ENCODE measurements at places on chromosomes 6 and 20. TPM values are rescaled to one million over a fixed set of nuclear protein-coding genes. Genes with fewer than 3 reads are reported as not detected.

The FRMD1 gene
- total RNA-seq = not detected

The MATN4 gene
- total RNA-seq = not detected

DNA sequence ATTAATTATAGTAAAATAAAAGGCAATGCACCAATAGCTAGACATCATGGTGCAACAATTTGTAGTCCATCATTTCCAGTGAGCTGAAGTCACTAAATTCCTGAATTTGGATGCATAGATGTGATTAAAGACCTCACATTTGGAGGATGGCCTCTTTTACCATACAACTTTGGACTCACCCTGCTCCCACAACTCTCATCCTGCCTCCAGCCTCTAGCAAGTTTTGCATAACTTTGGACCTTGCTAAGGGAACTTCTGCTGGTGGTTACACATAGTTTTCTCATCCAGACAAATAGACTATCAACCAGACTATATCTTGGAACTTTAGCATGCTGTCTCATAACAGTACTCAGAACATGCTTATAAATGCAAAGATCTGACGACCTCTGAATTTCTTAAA lies 12.8 kb upstream of the ELOVL2 start:
- no peaks in the 10 kb centered on the region for H3K27me3 ChIP-seq
- no peak overlapping the region for H3K27ac ChIP-seq
- H3K36me3 ChIP-seq = no peaks in the 10 kb centered on the region
- H3K4me1 ChIP-seq = no peaks in the 10 kb centered on the region

The SNX21 gene
- total RNA-seq = 2.2 TPM

DNA sequence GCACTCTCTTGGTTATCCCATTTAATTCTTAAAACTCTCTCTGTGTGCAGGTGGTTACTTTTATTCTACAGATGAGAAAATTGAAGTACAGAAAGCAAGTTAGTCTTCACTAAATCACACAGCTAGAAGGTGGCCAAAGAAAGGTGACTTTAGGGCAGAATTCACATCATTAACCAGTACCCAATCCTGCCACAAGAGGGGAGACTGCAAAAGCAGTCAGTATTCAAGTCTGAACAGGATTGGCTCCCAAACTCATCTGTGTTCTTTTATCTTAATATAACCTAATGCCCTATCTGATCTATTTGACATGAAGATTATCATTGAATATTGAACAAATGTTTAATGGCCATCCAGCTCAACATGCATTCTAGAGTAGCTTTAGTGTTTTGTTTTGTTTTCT lies 225.3 kb upstream of the FAM83B start:
- H3K27ac ChIP-seq = no peak overlapping the region
- H3K4me1 ChIP-seq = no peaks in the 10 kb centered on the region
- no peak for DNase-seq
- H3K27me3 ChIP-seq = no peaks in the 10 kb centered on the region
- H3K36me3 ChIP-seq = no peaks in the 10 kb centered on the region

GRCh38 chr20:54075322-54075721 lies 4.9 kb upstream of the BCAS1 start:
- H3K4me3 ChIP-seq = no peak overlapping the region
- H3K4me1 ChIP-seq = peaks cover 18% of the 10 kb centered on the region
- no peak for DNase-seq
- no peaks in the 10 kb centered on the region for H3K36me3 ChIP-seq

The TXNDC5 gene
- total RNA-seq = 52.7 TPM

DNA sequence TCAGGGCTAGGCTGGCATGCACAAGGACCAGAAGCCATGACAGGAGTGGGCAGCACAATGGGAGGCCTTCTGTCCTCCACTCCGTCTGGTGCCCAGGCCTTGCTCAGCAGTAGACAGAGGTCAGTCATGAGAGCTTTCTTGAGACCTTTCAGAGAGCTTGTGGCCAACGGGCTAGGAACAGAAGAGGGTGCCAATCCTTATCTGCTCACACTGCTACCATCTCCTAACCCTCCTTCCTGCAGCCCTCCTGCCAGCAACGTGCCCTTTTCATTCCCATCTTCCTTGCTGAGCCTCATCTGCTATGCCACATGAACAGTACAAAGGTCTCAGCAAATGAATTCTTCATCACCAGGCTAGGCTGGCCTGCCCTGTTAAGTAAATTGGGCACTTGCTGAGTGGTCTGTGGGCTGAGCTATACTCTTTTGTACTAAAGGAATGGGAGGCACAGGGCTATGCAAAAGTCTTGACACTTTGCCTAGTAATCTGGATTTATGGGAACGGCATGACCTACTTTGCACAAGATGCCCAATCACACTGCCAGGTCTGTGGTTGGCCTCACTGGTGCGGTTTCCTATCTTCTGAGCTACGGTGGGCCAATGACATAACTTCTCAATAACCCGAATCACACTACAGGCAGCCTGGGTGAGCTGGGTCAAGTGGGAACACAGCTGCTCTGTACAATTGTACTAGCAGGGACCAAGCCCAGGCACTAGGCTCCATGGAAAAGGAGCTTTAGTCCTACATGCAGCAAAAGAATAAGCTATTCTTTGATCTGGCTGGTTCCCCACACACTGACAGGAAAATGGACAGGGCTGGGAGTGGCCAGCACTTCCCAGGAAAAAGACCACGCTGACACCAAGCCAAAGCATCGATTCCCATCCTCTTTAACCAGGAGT lies 47.8 kb downstream of the ELOVL5 start:
- H3K36me3 ChIP-seq = no peaks in the 10 kb centered on the region
- no peak overlapping the region for H3K27ac ChIP-seq
- DNase-seq = no peak
- H3K4me3 ChIP-seq = no peak overlapping the region
- no peaks in the 10 kb centered on the region for H3K27me3 ChIP-seq

The ACTL10 gene
- 1.2 TPM for total RNA-seq

DNA sequence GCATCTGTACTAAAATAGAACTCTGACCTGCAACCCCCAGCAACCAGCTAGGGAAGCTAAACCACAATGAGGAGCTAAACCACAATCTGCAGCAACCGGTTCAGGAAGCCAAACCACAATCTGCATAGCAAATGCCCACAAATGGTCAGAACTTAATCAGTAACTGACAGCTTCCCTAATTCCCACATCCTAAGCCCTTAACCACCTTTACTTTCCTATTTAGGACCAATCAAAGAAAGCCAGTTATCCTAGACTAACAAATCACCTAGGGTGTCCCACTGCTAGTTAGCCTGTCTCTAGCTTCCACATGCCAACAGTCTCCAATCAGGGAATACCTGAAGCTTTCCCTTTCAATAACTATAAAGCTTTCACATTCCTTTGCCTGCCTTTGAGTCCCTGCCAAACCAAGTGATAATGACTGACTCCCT lies 424.6 kb upstream of the PTCHD4 start:
- H3K27ac ChIP-seq = no peak overlapping the region
- H3K27me3 ChIP-seq = no peaks in the 10 kb centered on the region
- no peaks in the 10 kb centered on the region for H3K36me3 ChIP-seq
- H3K4me3 ChIP-seq = no peak overlapping the region
- no peaks in the 10 kb centered on the region for H3K4me1 ChIP-seq

The TMEM14A gene
- 8.1 TPM for total RNA-seq

The DSTN gene
- 32.0 TPM for total RNA-seq

The PTGIS gene
- total RNA-seq = not detected

All from naive thymus-derived CD4-positive, alpha-beta T cell (primary cell).